Activated CD4-positive, alpha-beta T cell treated with anti-CD3 and anti-CD28 coated beads, Interleukin-2, amount 10 ng/mL, durations not matched to agents 7 days and 5 days (primary cell): ENCODE measurements at places on chromosomes 4 and X.

DNA sequence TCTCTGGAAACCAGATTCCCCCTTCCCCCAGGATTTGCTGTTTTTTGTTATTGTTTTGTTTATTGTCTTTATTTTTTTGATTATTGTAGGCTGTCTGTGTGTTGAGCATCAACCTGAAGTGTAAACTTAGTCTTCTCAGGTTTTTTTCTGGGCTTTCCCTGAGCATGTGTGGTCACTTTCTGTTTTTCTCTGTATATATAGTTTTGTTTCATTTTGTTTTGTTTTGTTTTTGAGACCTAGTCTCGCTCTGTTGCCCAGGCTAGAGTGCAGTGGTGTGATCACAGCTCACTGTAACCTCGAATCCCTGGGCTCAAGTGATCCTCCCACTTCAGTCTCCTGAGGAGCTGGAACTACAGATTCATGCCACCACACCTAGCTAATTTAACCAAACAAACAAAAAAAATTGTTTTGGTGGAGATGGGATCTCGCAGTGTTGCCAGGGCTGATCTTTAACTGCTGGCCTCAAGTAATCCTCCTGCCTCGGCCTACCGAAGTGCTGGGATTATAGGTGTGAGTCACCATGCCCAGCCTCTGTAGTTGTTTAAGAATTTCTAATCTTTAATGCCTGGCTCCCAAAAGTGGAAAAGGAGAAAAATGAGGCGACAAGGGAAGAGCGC is 9.1 kb downstream of the IL13RA1 start:
- no peak overlapping the region for H3K27ac ChIP-seq
- H3K36me3 ChIP-seq: peaks cover 3% of the 10 kb centered on the region
- no peak for DNase-seq
- peaks cover 9% of the 10 kb centered on the region for H3K27me3 ChIP-seq

DNA sequence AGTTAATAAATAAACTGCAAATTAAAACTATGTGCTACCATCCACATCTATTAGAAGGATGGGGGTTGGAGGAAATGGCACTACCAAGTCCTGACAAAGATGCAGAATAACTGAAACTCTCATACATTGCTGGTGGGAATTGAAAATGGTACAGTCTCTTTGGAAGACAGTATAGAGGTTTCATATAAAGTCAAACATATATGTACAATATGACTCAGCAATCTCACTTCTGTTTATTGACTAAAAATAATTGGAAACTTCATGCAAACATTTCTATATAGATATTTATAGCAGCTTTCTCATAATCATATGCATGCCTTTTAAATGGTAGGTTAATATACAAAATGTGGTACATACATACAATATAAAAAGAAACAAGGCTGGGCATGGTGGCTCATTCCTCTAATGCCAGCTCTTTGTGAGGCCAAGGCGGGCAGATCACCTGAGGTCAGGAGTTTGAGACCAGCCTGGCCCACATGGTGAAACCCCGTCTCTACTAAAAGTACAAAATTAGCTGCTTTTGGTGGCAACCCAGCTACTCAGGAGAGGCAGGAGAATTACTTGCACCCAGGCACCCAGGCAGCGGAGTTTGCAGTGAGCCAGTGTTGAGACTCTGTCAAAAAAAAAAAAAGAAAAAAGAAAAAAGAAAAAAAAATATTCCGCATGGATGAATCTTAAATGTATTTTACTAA is 225.0 kb upstream of the CXXC4 start:
- no peak for DNase-seq
- no peaks in the 10 kb centered on the region for H3K4me1 ChIP-seq
- no peak overlapping the region for H3K27ac ChIP-seq

DNA sequence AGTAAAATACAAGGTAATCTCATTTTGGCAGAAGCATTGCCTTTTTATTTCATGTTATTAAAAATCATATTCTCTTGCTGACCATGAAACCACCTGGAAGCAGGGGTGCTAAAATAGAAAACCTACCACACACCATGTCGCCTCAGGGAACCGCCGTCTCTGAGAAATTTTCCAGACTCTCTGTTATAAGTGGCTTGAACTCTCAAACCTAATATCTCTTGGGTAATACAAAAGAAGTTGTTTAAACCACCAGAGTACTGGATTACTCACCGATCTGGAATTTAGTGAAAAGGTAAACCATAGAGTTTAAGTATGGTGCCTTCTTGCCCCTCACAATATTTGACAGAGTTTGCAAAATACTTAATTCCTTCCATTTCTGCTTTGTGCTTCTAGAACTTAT is 27.7 kb downstream of the ENPP6 start:
- no peaks in the 10 kb centered on the region for H3K36me3 ChIP-seq
- no peaks in the 10 kb centered on the region for H3K4me1 ChIP-seq
- no peak overlapping the region for H3K27ac ChIP-seq
- H3K4me3 ChIP-seq: no peak overlapping the region
- DNase-seq: no peak

DNA sequence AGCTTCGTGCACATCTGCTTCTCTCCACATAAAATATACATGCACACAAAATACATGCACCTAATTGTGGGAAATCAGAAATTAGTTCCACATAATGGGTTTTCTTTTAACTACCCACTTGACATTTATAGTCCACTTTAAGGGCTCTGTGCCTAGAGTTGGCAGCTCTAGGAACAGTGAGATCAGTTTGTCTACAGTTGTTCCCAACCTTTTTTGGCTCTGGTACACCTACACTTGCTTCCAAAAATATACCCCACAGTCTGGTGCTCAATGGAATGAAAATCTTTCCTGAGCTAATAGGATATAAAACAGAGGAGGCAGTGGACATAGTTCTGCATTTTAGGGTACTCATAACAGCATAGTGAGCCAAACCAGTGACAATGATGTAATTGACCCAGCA is 36.1 kb downstream of the HDAC8 start:
- no peaks in the 10 kb centered on the region for H3K36me3 ChIP-seq
- no peak for DNase-seq
- no peak overlapping the region for H3K4me3 ChIP-seq
- no peak overlapping the region for H3K27ac ChIP-seq

DNA sequence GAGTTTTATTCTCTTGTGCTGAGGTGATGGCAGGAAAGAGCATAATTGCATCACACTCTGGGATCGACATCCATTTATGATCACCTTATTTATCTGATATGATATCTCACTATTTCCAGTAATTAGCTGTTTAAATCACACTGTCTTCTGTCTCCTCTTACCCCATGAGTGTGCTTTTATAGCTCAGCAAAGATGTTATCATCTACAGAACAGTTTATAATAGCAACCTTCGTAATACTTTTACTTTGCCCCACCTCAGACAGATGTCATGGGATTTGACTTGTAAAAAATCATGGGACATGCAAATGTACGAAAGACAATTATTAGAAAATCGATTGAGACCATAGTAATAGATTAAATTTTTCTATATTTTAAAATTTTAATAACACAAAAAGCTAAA is 1122.3 kb upstream of the PCDH10 start:
- H3K27ac ChIP-seq: no peak overlapping the region
- H3K4me3 ChIP-seq: no peak overlapping the region
- H3K36me3 ChIP-seq: no peaks in the 10 kb centered on the region
- no peaks in the 10 kb centered on the region for H3K4me1 ChIP-seq
- no peaks in the 10 kb centered on the region for H3K27me3 ChIP-seq
- no peak for DNase-seq

GRCh38 chr4:145957302-145957701 is 18.7 kb upstream of the ZNF827 start:
- H3K4me1 ChIP-seq: no peaks in the 10 kb centered on the region
- H3K36me3 ChIP-seq: no peaks in the 10 kb centered on the region
- no peak overlapping the region for H3K4me3 ChIP-seq
- DNase-seq: no peak
- peaks cover 2% of the 10 kb centered on the region for H3K27me3 ChIP-seq
- H3K27ac ChIP-seq: no peak overlapping the region

DNA sequence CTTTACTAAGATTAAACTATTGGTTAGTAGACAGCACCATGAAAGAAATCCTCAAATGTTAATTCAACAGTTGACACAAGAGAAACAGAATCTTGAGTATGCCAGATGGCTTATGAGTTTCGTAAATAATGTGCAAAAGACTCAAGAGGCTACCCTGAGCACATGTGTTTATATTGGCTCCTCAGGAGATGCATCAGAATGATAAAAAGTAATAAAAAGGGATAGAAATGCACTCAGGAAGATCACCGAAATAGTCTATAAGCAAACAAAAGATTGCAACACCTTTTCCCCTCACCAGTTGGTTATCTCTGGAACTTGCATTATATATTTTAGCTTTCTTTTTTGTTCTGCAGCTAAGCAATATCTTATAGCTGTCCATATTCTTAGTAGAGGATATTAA is 84.4 kb downstream of the SCFD2 start:
- no peak overlapping the region for H3K4me3 ChIP-seq
- H3K27ac ChIP-seq: no peak overlapping the region

DNA sequence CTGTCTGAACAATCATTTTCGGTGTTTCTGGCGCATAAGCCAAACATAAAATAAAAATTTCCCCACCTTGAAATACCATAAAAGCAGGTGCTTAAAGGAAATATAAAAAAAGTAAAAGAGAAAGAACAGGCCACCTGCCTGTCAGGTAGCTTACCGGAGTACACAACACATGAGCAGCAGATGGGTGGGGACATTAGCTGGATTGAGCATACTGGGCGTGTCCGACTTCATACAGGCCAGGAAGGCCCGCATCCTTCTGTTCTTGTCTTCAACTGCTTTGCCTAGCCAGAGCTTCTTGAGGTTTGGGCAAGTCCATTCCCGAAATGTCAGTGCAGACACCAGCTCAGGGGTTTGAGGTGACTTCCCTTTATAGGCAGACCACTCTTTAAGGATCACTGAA is 66.7 kb downstream of the FAM120C start:
- H3K27me3 ChIP-seq: no peaks in the 10 kb centered on the region
- no peak for DNase-seq
- no peak overlapping the region for H3K27ac ChIP-seq
- H3K36me3 ChIP-seq: no peaks in the 10 kb centered on the region
- no peaks in the 10 kb centered on the region for H3K4me1 ChIP-seq
